ENCODE measurements at places on chromosomes 11 and 22.
A peak's percentile ranks its signal among the peaks of the same experiment; 100 is the strongest.

DNA sequence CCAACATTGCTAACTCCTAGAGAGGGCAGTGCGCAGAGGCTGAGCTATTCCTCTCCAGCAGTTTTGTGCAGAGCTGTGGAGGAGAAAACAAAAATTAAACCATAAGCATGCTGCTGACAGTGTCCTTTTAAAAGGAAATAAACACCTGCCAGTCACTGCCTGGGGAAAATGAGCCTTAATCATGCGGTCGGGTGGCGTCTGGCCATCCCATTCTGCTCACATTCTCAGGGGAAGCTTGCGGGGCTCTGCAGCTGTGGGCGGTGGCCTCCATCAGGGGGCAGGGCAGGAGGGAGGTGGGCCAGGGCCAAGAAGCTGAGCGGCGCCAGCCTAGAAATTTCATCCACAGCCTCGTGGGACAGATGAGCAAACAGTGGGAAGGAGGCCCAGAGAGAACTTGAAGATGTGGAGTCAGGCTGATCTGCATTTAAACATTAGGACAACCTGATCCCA, 71.0 kb upstream of the TP53I11 start:
- DNase-seq = no peak

DNA sequence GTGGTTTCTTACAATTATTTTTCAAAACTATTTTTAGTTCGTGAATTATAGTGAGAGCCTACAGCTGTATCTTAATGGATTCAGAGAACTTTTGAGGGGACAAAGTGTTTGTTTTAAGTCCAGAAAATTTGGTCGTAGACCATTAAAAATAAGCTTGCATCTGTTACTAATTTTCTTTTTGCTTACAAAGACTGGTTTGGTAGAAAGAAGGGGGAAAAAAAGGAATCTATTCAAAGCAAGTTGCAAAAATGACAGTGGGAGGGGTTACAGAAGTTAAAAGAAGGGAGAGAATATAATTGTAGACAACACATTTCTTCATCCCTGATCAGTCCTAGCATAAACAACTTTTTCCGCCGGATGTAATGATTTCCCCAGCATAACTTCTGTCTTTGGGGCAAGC, 72.1 kb downstream of the AMOTL1 start:
- no peak for DNase-seq

DNA sequence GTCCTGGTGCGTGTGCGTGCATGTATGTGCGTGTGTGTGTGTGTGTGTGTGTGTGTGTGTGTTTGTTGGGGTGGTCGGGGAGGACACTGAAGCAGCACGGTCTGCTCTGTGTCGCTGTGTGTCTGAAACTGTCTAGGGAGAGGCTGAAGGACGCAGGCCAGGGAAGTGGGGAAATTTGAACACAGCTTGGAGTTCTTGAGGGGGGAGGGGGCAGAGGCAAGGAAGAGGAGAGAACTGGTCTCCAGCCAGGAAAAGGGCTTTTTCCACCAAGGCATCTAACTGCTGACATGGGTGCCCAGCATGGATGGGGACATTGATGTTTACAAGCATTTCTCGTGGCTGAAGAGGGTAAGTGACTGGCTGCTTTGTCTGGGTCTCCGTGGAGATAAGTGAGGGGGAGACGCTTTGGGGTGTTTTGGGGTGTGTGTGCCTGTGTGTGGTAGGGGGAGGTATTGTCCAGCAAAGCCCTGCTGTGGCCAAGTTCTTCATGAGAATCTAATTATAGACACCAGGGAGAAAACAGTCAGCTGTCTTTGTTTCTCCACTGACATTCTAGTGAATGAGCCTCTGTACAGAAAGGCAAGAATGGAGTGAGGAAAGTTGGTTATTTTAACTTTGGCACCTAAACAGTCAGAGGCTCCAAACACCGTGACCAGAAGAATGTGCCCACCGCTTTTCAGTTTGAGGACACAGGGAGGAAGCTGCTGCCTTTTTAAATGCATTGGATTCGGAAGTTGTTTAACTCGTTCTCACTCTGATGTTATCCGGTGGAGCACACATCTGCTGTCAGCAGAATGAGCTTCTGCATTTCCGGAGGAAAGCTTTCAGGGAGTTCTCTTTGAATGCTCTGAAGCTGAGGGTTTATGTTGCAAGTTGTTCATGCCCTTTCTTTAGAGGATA, 63.7 kb downstream of the PPFIBP2 start:
- peak; percentile 8 for DNase-seq

DNA sequence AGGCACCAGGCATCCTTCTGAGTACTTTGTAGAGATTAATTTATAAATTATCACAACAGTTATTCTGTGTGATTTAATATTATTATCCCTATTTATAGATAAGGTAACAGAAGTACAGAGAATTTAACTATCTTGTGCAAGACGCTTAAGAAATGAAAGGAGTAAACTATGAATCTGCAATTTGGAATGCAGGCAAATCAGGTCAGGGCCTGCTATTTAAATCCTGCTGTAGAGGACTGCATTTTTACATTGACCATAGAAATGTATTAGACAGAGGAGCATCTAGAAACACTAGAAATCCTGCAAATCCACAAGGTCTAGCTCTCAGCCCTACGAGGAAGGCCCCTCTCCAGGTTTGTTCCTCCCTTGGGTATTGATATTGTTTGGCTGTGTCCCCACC, 336.2 kb downstream of the ETS1 start:
- no peak for DNase-seq

- peak; percentile 32 for DNase-seq
These were observed 23.7 kb upstream of the MS4A6A start for GRCh38 chr11:60206616-60207015.

DNA sequence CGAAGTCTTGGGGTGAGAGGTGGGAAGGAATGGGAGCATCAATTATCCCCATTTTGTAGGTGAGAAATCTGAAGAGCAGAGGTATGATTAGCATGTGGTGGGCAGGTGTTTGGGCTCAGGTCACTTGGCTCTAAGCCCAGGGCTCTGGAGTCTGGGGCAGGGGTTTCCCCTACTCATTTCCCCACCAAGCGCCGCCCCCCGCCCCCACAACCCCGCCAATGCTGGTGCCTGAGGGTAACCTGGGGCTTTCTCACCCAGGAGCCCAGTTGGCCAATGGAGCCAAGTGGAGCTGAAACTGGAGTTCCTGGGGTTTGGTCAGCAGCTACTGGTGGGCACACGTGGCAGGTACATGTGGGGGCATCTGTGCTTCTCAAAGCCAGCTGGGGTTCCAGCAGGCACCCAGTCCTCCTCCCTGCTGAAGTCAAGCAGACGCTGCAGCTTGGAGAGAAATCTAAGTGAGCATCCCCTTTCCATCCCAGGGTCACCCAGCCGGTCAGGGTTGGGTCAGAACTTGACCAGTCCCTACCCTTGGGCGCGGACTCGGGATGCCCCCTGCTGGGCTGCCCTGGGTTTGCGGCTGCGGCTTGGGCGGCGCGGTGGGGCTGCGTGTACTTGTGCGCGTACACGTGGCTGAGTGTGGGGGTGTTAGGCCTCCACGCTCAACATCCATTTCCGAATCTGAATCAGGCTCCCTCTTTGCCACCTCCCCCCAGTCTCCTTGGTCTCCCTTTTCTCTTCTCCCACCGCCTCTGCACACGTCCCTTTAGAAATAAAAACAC, 1.7 kb upstream of the CHRM1 start:
- DNase-seq = peak; percentile 84

DNA sequence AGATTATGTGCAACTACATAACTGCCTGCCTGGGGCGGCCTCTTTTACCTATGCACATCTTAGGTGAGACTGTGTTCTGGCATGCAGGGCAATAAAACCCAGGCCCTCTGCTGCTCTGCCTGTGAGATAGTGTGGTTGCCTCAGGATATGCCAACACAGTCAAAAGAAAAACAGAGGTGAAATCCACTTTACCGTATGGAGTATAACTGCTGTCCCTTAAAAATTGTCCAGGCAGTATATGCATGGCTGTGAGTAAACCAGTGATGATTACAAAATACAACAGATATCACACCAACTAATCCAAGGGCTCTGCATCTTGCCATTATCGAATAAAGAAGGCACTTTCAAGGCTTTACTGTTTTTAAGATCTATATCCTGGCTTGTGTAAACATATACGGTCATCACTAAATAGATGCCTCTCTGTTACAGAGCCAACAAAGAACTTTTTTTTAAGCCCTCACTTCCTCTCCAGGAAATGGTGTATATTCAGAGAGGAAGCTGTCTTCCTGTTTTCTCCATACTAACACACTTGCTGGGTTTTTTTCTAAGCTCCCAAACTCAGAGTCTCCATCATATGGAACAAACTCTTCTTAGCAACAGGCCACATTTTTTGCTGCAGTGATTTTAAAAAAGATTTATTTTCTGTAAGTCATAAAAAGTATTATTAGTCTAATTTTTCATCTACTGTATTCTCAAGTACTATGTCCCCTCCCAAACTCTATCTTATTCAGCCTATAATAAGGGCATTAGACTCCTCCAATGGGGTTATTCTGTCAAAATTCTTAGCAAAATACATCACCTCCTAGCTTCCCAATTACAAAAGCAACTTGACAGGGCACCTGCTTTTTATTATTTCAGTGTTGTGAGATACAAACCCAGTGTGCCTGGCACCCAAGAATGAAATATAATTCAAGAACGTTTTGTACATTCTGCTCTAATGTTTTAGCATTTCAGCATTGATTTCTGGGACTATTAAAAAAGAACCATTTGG, 135.2 kb downstream of the MAML2 start:
- DNase-seq = peak; percentile 46

GRCh38 chr11:69382131-69383128, 88.5 kb downstream of the MYEOV start:
- peak; percentile 52 for DNase-seq

DNA sequence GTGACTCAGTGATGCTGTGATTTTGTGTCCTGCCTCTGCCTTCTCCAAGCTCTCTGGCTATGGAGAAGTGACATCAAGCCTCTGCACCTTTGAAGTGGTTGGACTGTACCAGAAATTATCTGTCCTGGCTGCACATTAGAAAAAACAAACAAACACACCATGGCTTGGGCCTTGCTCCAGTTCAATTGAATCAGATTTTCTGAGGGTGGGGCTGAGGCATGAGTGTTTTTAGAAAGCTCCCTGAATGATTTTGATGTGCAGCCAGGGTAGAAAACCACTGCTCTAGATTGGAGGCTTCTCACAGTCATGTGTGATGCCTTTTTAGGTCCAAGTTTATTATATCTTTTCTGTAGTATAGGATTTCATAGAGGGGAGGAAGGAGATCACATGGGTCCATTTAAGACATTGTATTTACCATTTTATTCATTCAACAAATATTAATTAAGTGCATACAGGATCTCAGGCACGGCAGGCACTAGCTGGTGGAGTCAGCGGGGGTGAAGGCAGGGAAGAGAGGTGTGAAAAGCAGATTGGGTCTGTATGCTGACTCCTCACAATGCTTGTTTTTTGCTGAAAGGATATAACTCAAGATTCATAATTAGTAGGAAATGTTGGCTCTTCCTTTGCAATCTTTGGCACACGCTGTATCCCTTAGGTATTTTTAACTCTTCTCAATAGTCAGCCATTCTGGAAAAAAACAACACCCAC, 7.1 kb upstream of the VSTM5 start:
- DNase-seq = no peak

Measured in activated CD8-positive, alpha-beta T cell treated with anti-CD3 and anti-CD28 coated beads for 36 hours (primary cell).